ENCODE measurements at places on chromosomes 12 and 14. TPM values are rescaled to one million over a fixed set of nuclear protein-coding genes. Genes with fewer than 3 reads are reported as not detected.

DNA sequence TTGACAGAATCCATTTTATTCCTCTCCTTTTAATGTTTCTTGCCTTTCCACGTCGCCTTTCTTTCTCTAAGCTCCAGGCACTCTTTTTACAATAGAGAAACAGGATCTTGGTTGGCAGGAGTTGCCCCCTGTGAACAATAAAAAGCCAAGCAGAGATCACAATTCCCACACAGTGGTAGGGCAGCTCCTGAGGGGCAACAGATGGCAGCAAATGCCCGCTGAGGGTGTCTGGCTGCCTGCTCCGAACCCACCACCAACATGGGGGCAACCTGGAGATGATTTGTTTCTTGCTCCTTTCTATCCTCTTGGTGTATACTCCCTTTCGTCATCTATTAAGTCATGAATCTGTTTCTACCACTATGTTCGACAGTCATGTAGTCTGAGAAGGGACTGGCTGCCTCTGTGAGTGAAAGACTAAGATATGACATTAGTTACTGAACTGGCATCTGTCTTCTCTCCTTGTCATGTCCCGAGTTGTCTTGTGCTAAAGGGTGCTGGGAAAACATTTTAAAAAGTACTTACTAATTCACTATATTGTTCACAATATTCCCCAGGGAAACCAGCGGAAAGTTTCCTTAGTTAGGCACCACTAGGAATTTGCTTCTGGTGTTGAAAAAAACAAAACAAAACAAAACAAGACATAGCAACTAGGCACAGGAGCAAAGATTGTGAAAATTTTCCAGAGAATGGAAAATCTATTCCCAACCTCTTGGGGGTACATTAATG is 170.1 kb downstream of the STXBP6 start:
- no peaks in the 10 kb centered on the region for H3K27me3 ChIP-seq
- DNase-seq = no peak
- no peak overlapping the region for H3K27ac ChIP-seq
- H3K36me3 ChIP-seq = no peaks in the 10 kb centered on the region
- no peaks in the 10 kb centered on the region for H3K4me1 ChIP-seq
- H3K4me3 ChIP-seq = no peak overlapping the region

GRCh38 chr12:121278169-121279070 is 18.1 kb downstream of the CAMKK2 start:
- H3K4me1 ChIP-seq = peaks cover 4% of the 10 kb centered on the region
- no peak overlapping the region for H3K27ac ChIP-seq
- no peak for DNase-seq
- H3K36me3 ChIP-seq = peaks cover 9% of the 10 kb centered on the region

DNA sequence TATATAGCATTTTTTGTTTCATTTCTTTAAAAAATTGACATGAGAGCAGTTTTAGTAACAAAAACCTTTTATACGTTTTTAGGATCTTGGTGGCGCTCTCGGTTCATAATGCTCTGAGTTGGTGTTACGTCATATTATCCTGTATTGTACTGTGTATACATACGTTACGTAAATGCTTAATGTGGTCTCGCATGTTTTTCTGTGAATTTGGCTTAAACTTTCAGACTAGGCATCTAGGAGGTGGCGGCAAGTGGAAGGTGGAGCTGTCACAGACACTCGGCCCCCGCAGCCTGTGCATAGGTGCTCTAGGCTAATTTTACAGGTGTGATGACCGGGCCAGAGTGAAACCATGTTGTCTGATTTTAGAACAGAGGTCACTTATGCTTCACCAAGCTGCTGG is 60.0 kb downstream of the PPP2R5C start:
- peaks cover 10% of the 10 kb centered on the region for H3K36me3 ChIP-seq
- no peaks in the 10 kb centered on the region for H3K27me3 ChIP-seq
- no peak overlapping the region for H3K27ac ChIP-seq
- no peaks in the 10 kb centered on the region for H3K4me1 ChIP-seq
- DNase-seq = no peak

GRCh38 chr12:11801643-11802042 is 152.2 kb downstream of the ETV6 start:
- no peaks in the 10 kb centered on the region for H3K36me3 ChIP-seq
- no peak overlapping the region for H3K27ac ChIP-seq
- no peak overlapping the region for H3K4me3 ChIP-seq
- DNase-seq = no peak
- H3K4me1 ChIP-seq = peaks cover 20% of the 10 kb centered on the region
- H3K27me3 ChIP-seq = no peaks in the 10 kb centered on the region

GRCh38 chr12:18864900-18865561 is 127.1 kb downstream of the CAPZA3 start:
- no peak overlapping the region for H3K4me3 ChIP-seq
- H3K27ac ChIP-seq = no peak overlapping the region
- peak; percentile 44 for DNase-seq

GRCh38 chr12:119868992-119869391 is 8.1 kb downstream of the CIT start:
- no peaks in the 10 kb centered on the region for H3K27me3 ChIP-seq
- H3K4me1 ChIP-seq = peaks cover 13% of the 10 kb centered on the region
- H3K27ac ChIP-seq = peak overlapping the region; percentile 72
- H3K36me3 ChIP-seq = peaks cover 59% of the 10 kb centered on the region
- H3K4me3 ChIP-seq = no peak overlapping the region
- no peak for DNase-seq

- no peak overlapping the region for H3K4me3 ChIP-seq
- H3K27ac ChIP-seq = no peak overlapping the region
- no peaks in the 10 kb centered on the region for H3K36me3 ChIP-seq
- peaks cover 13% of the 10 kb centered on the region for H3K27me3 ChIP-seq
These were observed 90.1 kb downstream of the DRAM1 start for GRCh38 chr12:101967506-101967905.

DNA sequence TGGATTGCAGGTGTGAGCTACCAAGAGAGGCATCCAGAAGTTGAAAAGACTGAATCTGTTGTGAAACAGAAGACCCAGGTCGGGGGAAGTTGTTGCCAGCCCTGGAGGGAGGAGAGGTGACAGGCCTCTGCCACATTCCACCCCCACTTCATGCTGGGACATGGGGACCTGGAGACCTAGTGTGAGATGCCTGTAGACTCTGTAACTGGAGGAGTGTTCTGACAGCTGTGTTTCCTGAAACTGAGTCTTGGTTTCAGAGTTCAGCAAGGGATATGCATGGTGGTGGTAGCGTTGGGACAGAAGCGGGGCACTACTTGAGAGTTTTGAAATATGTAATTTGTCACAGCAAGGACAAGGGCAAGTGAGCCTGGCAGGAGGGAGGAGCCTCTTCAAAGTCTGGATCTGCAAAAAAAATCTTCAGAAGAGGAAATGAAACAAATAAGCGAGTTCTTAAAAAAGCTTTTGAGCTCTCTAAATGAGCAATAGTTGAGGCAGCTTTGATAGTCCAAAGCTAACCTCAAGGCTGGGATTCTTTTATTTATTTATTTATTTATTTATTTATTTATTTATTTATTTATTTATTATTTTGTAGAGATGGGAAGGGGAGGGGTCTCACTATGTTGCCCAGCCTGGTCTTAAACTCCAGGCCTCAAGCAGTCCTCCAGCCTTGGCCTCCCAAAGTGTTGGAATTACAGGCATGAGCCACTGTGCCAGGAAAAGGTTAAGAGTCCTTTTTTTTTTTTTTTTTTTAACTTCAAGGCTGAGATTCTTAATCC is 58.9 kb upstream of the EEA1 start:
- DNase-seq = no peak
- no peak overlapping the region for H3K4me3 ChIP-seq
- H3K27ac ChIP-seq = no peak overlapping the region
- H3K4me1 ChIP-seq = peaks cover 7% of the 10 kb centered on the region
- H3K27me3 ChIP-seq = no peaks in the 10 kb centered on the region

DNA sequence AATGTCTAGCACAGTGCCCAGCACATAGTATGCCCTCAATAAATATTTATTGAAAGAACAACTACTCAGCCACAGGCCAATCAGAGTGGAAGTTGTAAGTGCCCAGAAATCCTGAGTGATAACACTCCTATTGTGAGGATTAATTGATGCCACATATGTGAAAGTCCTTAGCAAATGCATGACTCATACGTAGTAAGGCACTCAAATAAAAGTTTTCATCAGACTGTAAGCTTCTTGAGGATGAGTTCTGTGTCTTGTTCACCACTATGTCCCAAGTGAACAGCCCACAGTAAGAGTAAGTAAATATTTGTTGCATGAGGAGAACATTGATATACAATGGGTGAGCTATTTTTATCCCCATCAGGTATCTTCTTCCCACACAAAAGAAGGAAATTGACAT is 24.7 kb upstream of the ANO6 start:
- H3K4me1 ChIP-seq = peaks cover 15% of the 10 kb centered on the region
- H3K27me3 ChIP-seq = no peaks in the 10 kb centered on the region
- peak; percentile 26 for DNase-seq
- no peaks in the 10 kb centered on the region for H3K36me3 ChIP-seq
- no peak overlapping the region for H3K4me3 ChIP-seq

DNA sequence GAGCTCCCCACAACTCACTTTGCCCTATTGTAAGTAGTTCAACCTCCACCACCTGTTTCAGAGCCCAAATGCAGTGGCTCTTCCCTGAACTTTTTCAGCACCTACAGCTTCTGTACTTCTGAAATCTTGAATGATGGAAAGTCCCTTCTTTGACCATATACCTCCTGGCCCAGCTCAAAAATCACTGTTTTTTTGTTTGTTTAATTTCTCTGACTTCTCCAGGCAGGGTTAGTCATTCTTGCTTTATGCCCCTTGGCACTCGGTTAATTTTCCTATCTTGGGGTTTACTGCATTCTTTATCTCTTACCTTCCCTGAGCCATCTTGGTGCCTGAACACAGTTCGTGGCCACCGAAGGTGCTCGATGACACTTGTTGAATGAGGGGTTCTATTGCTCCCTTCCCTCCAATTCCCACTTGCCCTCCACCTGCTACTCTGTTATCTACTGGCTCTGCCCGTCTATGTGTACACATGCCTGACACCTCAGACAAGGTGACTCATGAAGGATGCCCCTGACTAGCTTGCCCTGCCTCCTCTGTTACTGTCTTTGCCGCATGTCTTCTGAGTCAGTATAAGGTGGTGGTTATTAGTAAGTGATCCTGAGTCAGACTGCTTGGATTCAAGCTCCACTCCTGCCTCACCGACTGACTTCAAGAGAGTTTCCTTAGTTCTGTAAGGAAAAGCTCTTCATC is 4.4 kb downstream of the AMHR2 start:
- peaks cover 44% of the 10 kb centered on the region for H3K4me1 ChIP-seq
- no peaks in the 10 kb centered on the region for H3K27me3 ChIP-seq
- H3K27ac ChIP-seq = peak overlapping the region; percentile 90
- peak overlapping the region; percentile 23 for H3K4me3 ChIP-seq

DNA sequence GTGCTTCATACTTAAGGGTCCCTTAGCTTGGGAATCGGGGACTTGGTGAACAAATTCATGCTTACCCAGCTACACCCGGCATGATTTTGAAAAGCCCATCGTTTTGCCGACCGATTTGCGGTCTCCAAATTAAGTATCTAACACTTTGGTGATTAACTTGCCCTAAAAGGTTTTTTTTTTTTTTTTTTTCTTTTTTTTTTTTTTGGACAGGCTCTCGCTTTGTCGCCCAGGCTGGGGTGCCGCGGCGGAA is 843 bp upstream of the HSP90AA1 start:
- H3K27ac ChIP-seq = peak overlapping the region; percentile 79
- H3K4me3 ChIP-seq = peak overlapping the region; percentile 82
- no peaks in the 10 kb centered on the region for H3K27me3 ChIP-seq
- H3K36me3 ChIP-seq = peaks cover 36% of the 10 kb centered on the region
- DNase-seq = no peak

DNA sequence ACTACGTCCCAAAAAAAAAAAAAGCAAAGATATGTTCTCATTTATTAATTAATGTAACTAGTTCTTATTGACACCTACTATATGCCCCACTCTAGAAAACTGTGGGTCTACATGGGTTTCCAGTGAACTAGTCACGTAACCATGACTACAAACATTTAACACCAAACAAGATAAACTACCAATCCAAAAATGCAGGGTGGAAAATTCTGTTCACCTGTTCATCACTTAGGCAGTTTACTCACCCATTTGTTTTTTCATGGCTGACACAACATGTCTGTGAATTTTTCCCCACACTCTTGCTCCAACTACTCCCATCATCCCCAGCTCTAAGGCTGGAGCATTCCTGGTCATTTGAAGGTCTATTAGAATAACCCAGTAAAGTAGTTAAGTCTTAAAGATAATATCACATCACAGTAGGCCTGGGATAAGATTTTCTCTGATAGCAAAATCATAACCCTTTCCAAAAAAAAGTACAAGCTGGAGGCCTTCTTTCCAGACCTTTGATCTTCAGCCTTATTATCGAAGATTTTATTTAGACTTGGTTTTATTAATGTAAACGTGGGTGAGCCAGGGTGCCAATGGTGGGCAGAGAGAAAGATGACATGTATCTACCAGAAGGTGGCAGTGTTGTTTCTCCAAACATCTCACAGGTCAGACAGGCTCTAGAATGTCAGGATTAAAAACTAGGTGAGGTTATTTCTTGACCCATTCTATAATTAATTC is 61.6 kb upstream of the DAAM1 start:
- H3K27ac ChIP-seq = no peak overlapping the region
- peak; percentile 95 for DNase-seq
- no peaks in the 10 kb centered on the region for H3K36me3 ChIP-seq
- no peaks in the 10 kb centered on the region for H3K4me1 ChIP-seq
- no peak overlapping the region for H3K4me3 ChIP-seq

GRCh38 chr12:104386461-104386860 is 70.3 kb upstream of the CHST11 start:
- H3K36me3 ChIP-seq = no peaks in the 10 kb centered on the region
- DNase-seq = no peak
- no peak overlapping the region for H3K27ac ChIP-seq
- H3K27me3 ChIP-seq = no peaks in the 10 kb centered on the region

GRCh38 chr12:131862994-131863710 is 31.3 kb upstream of the ULK1 start:
- DNase-seq = no peak
- peaks cover 62% of the 10 kb centered on the region for H3K4me1 ChIP-seq
- no peak overlapping the region for H3K4me3 ChIP-seq
- H3K36me3 ChIP-seq = no peaks in the 10 kb centered on the region
- no peaks in the 10 kb centered on the region for H3K27me3 ChIP-seq

DNA sequence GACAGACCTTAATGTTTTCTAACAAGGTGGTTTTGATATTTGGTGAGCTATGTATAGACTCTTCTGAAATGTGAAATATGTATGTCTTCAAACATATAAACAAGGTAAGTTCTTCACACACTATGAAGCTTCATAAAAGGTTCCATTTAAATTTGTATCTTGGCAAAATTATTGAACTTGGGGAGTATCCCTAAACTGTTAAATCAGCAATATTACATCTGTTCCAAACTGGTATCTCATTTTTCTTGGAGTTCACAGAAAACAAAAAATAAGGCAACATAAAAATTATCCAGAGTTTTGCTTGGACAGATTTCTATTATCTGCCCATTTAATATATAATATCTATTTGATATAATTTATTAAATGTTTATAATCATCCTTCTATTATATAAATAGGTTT is 62.4 kb downstream of the TAOK3 start:
- H3K27ac ChIP-seq = no peak overlapping the region
- peaks cover 39% of the 10 kb centered on the region for H3K4me1 ChIP-seq

The C12orf50 gene
- not detected for total RNA-seq

The PTHLH gene
- total RNA-seq = 414 TPM

The HELB gene
- 2.1 TPM for total RNA-seq

The CCDC184 gene
- total RNA-seq = not detected

The ASIC1 gene
- 6.3 TPM for total RNA-seq

The NEDD1 gene
- total RNA-seq = 43.4 TPM

The MYF6 gene
- not detected for total RNA-seq

The SERPINA5 gene
- total RNA-seq = not detected

The CCDC175 gene
- not detected for total RNA-seq

The PLEKHH1 gene
- 6.2 TPM for total RNA-seq

The TAS2R31 gene
- 0.75 TPM for total RNA-seq

The C14orf132 gene
- total RNA-seq = 0.06 TPM

The ALG10B gene
- 9.4 TPM for total RNA-seq
